ENCODE measurements at places on chromosomes 7 and 10. TPM values are rescaled to one million over a fixed set of nuclear protein-coding genes. Genes with fewer than 3 reads are reported as not detected.

The OPALIN gene
- not detected for total RNA-seq

GRCh38 chr10:66927971-66928770, 2.3 kb downstream of the LRRTM3 start:
- H3K4me1 ChIP-seq: peaks cover 5% of the 10 kb centered on the region
- H3K36me3 ChIP-seq: no peaks in the 10 kb centered on the region
- no peaks in the 10 kb centered on the region for H3K27me3 ChIP-seq
- DNase-seq: no peak

GRCh38 chr10:131625041-131625440, 275.8 kb upstream of the PPP2R2D start:
- H3K36me3 ChIP-seq: no peaks in the 10 kb centered on the region
- no peak for DNase-seq
- H3K27ac ChIP-seq: no peak overlapping the region
- H3K4me3 ChIP-seq: no peak overlapping the region
- no peaks in the 10 kb centered on the region for H3K4me1 ChIP-seq

DNA sequence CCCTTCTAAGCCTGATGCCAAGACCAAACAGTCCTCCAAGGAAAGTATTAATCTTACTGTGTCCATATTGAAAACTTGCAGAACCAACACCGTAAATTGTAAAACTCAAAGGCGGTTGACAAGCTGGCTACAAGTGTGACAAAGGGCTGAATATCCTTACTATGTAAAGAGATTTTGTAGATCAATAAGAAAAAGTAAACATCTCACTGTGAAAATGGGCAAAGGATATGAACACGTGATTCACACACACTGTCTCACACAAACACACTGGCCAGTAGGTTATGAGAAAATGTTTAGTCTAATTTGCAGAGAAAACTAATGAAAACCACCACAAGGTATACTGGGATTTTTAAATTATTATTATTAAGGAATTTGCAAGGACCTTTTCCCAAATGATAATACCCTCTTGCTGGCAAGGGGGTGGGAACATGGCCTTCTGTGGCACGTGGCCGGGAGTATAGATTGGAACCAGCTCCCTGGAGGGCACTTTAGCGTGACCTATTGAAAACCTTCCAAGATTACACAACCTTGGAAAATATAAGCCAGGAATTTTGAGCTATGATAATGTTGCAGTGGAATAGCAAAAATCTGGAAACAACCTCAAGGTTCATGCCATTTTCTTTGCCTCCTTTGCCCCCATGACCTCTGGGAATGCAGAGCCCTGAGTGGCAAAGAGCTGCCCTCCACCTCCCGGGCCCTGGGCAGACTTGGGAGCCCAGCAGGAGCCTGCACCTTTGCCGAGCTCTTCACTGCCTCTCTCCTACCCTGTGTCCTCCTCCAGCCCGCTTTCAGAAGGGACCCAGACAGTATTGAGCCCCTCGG, 26.2 kb upstream of the SLC29A3 start:
- H3K36me3 ChIP-seq: no peaks in the 10 kb centered on the region
- no peak overlapping the region for H3K4me3 ChIP-seq
- H3K27me3 ChIP-seq: no peaks in the 10 kb centered on the region
- H3K27ac ChIP-seq: no peak overlapping the region
- DNase-seq: no peak
- no peaks in the 10 kb centered on the region for H3K4me1 ChIP-seq

Measured in thoracic aorta (tissue), 2 donors.